ENCODE measurements at places on chromosomes 5 and 9. TPM values are rescaled to one million over a fixed set of nuclear protein-coding genes. Genes with fewer than 3 reads are reported as not detected.

Gene FAT2
- total RNA-seq = 0.02 TPM

Gene CCDC152
- 6.9 TPM for total RNA-seq

Gene MZB1
- 47.1 TPM for total RNA-seq

Gene S1PR3
- not detected for total RNA-seq

Gene OR13D1
- total RNA-seq = not detected

- no peak overlapping the region for H3K4me3 ChIP-seq
- no peaks in the 10 kb centered on the region for H3K4me1 ChIP-seq
- H3K36me3 ChIP-seq = no peaks in the 10 kb centered on the region
- no peaks in the 10 kb centered on the region for H3K27me3 ChIP-seq
- no peak overlapping the region for H3K27ac ChIP-seq
- DNase-seq = no peak
Measured at GRCh38 chr9:116193636-116194035, 40.0 kb downstream of the PAPPA start.

GRCh38 chr5:142472306-142472951 is 147.6 kb upstream of the SPRY4 start:
- peaks cover 9% of the 10 kb centered on the region for H3K27me3 ChIP-seq
- DNase-seq = no peak
- H3K4me1 ChIP-seq = no peaks in the 10 kb centered on the region
- no peak overlapping the region for H3K27ac ChIP-seq

- no peaks in the 10 kb centered on the region for H3K36me3 ChIP-seq
- no peaks in the 10 kb centered on the region for H3K4me1 ChIP-seq
- H3K4me3 ChIP-seq = no peak overlapping the region
- H3K27me3 ChIP-seq = no peaks in the 10 kb centered on the region
- H3K27ac ChIP-seq = no peak overlapping the region
- no peak for DNase-seq
Measured at GRCh38 chr5:168411871-168412270, 74.4 kb upstream of the RARS1 start.

DNA sequence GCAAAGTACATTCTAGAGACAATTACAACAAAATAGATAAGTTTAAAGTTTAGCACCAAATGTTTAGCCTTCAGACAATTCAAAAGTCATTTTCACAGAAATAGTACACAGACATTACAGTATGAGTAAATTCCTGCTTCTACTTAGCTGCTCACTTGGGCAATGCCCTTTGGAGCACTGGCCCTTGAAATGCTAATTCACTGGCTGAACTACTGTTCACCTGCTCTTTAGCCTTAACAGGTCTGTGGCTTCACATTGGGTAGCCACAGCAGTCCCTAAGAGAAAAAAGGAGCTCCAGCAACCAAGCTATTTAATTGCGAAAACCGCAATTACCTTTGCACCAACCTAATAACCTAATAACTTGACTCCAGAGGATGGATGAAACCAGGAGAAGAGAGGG is 916.2 kb upstream of the DMAC1 start:
- no peak for DNase-seq
- no peaks in the 10 kb centered on the region for H3K36me3 ChIP-seq

GRCh38 chr9:77486463-77486862 is 161.7 kb downstream of the GNA14 start:
- no peaks in the 10 kb centered on the region for H3K4me1 ChIP-seq
- H3K27me3 ChIP-seq = peaks cover 11% of the 10 kb centered on the region
- H3K4me3 ChIP-seq = no peak overlapping the region
- H3K27ac ChIP-seq = no peak overlapping the region

DNA sequence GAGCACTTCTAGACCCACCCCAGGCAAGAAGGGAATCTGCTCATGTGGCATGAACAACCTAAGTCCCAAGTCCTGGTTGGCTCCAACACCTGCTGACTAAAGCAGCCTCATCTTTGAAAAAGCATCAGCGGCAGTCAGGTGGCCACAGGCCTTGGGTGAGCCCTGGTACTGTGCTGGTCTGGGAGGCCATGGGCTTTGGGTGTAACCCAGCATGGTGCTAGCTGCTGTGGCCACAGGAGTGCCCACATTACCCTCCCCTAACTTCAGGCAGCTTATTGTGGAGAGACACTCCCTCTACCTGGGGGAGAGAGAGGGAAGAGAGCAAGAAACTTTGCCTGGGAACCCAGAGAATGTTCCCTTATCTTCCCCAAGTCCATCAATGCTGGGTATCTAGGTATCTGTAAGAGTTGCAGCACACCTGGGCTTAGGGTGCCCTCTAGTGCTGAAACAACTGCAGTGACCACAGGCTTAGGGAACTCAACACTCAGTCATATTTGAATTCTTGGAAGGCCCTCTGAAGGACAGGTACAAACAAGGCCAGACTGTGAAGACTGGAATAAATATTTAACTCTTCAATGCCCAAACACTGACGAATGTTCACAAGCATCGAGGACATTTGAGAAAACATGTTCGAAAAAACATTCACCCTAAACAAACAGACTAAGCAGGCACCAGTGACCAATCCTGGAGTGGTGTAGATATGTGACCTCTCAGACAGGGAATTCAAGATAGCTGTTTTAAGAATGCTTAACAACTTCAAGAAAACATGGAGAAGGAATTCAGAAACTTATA is 69.9 kb upstream of the OR2K2 start:
- no peaks in the 10 kb centered on the region for H3K4me1 ChIP-seq
- H3K4me3 ChIP-seq = no peak overlapping the region
- peaks cover 90% of the 10 kb centered on the region for H3K36me3 ChIP-seq
- H3K27ac ChIP-seq = no peak overlapping the region
- DNase-seq = no peak

Measured in activated B cell treated with CpG ODN at 0.5 μM for 24 hours (primary cell).